ENCODE measurements at places on chromosomes 3 and 15. TPM values are rescaled to one million over a fixed set of nuclear protein-coding genes. Genes with fewer than 3 reads are reported as not detected.

DCUN1D1 gene
- 26.0 TPM for total RNA-seq

GRCh38 chr3:53113293-53114010, 16.8 kb downstream of the RFT1 start:
- DNase-seq = no peak

- DNase-seq = no peak
Observed at GRCh38 chr3:112967828-112968227, 7.1 kb downstream of the CD200R1 start.

GRCh38 chr15:37903919-37904625, 30.4 kb upstream of the TMCO5A start:
- no peak for DNase-seq

- DNase-seq = no peak
Observed at GRCh38 chr3:71902258-71903111, 117.5 kb upstream of the PROK2 start.

TAGLN3 gene
- not detected for total RNA-seq

CHRFAM7A gene
- total RNA-seq = 0.90 TPM

GALNT15 gene
- not detected for total RNA-seq

GRCh38 chr3:149395107-149396089, 17.9 kb upstream of the TM4SF1 start:
- peak; percentile 74 for DNase-seq

- DNase-seq = no peak
Observed at GRCh38 chr3:167843886-167844285, 108.4 kb downstream of the SERPINI1 start.

RTP1 gene
- total RNA-seq = 0.29 TPM

DNA sequence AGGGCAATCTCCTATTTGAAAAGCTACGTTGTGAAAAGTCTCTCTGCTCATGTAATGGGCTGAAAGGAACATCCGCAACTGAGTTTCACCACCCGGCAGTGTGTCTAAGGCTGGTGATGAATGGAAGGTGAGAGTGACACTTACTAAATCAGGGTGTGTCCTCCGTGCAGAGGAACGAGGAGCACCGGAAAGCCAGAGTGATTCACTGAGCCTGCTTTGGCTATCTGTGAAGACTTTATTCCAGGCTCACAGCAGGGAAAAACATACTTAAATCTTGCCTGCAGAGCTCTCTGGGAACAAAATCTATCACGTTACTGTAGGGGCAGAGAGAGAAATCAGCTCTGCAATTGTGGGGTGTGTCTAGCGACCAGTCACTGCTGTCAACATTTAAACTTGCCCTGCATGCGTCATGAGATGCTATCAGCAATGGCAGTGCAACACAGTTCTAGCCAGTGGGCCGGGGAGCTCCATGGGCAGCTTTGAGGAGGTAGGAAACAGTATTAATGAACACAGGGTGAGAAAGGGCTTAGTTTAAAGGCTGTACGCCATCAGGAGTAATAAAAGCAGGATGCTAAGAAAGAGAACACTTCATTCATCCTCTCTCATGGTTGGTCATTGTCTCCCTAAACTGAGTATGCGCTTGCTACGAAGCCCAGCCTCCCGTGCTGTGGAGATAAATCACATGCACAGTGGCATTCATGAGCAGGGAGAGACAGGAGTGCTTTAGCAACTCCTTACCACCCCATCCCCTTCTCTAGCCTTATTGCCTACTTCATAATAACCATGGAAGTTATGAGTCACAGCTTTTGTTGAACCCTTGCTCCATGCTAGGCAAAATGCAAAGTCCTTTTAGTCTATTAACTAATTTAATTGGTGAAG, 542.7 kb upstream of the ADAMTS9 start:
- DNase-seq = no peak

ZNF501 gene
- total RNA-seq = 1.9 TPM

- DNase-seq = no peak
Observed at GRCh38 chr15:93848490-93848889, 382.9 kb upstream of the MCTP2 start.

DNA sequence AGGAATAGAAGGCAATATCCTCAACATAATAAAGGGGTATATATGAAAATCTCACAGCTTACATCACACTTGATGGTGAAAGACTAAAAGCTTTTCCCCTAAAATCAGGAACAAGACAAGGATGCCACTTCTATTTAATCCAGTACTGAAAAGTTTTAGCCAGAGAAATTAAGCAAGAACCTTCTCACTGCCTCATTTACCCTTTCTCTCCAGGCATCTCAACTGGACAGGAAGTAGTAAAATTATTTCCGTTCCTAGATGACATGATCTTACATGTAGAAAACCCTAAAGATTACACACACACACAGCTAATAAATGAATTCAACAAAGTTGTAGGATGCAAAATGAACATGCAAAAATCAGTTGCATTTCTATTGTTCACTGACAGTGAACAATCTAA, 11.2 kb downstream of the SCAP start:
- no peak for DNase-seq

PIF1 gene
- total RNA-seq = 5.4 TPM

GRCh38 chr3:110457508-110457907, 614.1 kb upstream of the NECTIN3 start:
- DNase-seq = no peak

GRCh38 chr3:172136330-172136729, 97.0 kb downstream of the FNDC3B start:
- DNase-seq = no peak

HACL1 gene
- total RNA-seq = 18.1 TPM

PEX5L gene
- total RNA-seq = 0.99 TPM

BFSP2 gene
- total RNA-seq = not detected

- no peak for DNase-seq
Observed at GRCh38 chr3:60147249-60147950, 1097.6 kb upstream of the CFAP20DC start.

DNA sequence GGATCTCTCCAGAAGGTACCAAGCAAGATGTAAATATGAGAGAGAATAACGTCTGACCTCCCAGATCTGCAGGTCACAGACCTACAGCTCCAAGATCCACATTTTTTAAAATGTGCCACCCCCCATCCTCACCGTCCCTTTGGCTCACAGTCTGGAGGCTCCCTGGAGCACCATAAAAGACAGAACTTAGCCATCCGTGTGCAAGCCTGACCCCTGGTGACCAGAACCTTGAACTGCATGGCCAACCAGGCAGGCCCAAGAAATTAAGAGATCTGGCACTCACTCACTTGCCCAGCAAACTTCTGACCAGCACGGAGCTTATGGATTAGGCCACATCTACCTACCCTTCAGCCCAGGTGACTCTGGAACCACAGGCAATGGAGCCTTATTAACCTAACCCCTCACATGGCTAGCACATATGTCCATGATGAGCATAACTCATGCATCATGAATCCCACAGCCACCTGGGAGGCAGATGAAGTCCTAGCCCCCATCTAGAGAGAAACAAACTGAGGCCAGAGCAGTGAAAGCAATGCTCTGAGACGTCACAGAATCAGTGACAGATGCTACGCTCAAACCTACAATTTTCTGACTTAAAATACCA, 275.3 kb downstream of the UACA start:
- DNase-seq = peak; percentile 73

TYRO3 gene
- 18.8 TPM for total RNA-seq

DNA sequence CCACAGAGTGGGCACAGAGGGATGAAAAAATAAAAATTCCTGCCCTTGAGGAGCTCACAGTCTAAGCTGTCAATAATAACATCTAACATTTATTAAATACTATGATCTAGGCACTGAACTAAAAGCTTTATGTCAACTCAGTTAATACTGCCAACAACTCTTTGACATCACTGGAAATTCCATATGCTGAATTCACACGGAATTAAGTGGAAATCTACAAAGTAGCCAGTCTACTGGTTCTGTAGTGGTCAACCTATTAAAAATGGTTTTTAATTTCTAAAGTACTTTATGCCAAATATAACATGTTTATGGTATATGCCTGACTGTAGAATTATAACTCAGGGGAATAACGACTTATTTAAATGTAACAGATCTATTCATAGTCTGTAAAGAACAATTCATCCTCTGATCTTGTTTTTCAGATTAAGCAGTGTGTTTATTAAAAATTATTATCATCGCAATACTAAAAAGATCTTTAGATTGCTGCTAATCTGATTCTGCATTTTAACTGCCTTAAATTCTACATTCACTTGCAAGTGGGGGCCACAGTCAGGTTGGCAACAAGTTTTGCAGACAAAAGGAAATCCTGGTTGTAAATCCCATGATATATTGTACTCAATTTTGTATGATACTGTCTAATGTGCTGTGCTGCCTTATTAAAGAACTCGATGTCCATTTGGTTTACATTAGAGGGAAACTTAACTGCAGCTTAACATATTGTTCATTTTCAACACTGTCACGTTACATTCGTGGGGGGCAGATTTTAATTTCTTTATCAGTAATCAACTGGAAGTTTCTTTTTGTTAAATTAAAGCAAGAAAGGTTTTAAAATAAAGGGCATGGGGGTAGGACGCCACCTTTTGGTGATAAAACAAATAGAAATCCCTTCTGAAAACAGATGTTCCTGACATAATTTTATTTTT, 2.6 kb upstream of the FOXP1 start:
- DNase-seq = no peak

DNA sequence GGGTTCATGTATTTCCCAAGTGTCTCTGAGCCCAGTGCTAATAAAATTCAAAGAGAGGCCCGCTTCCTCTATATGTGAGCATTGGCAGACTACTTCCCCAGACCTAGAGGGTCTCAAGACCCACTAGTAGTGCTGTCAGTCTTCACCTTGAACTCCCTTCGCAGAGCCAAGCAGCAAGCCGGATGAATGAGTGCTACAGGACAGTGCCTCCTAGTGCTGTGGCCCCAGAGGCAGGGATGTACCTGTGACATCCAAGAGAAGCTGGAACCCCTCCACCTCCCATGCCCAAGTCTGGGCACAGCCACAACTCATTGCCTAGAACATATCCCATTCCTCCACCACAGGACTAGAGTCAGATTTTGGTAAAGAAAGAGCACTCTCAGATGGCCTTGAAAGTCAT, 37.2 kb upstream of the MASP1 start:
- DNase-seq = no peak

DNA sequence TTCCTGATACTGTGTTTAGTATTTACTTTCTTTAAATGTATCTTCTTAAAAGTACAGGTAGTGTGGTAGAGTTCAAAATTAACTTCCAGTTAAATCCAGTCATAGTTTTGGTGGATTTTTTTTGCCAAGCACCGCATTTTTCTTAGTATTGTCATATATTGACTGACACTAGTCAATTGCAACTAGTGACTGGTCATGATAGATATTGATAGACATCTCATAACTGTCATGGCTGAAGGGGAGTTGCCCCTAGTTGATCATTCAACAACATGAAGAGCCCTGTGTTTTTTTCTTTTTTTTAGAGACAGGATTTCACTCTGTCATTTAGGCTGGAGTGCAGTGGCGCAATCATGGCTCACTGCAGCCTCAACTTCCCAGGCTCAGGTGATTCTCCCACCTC, 22.1 kb downstream of the RAB8B start:
- DNase-seq = no peak

DNA sequence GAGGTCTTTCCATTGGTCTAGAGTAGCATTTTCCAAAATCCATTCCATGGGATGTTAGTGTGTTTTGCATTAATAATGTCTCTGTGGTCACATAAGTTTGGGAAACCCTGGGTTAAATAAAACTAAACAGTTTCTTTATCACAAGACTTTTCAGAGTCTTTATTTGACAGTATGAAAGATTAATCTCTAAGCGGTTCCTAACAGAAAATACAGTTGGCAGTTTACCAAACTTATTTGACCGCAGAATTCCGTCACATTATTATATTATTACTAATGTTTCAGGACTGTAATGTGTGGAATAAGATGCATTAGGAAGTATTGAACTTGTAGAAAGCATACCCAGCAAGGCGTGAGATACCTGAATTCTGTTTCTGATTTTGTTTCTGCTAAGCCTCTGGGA, 71.5 kb upstream of the ADAMTSL3 start:
- DNase-seq = no peak
